Testis (tissue), 5 donors: ENCODE measurements at places on chromosomes 11 and 22. TPM values are rescaled to one million over a fixed set of nuclear protein-coding genes. Genes with fewer than 3 reads are reported as not detected.

The SMIM35 gene
- 0.19 TPM for total RNA-seq

The OR2D2 gene
- 2.8 TPM for total RNA-seq

The PRAME gene
- total RNA-seq = 233 TPM

The CHRM1 gene
- total RNA-seq = 0.06 TPM

The SLC29A2 gene
- total RNA-seq = 3.1 TPM

The OR10A2 gene
- not detected for total RNA-seq

The SPA17 gene
- 97.5 TPM for total RNA-seq

The GNG3 gene
- 2.0 TPM for total RNA-seq

The ENTHD1 gene
- 12.0 TPM for total RNA-seq

The TXNRD2 gene
- total RNA-seq = 36.6 TPM

The PRG3 gene
- total RNA-seq = not detected

The TRIM34 gene
- 7.6 TPM for total RNA-seq

The MAPK8IP2 gene
- total RNA-seq = 36.9 TPM

The SCARF2 gene
- total RNA-seq = 10.4 TPM

The TREH gene
- 1.7 TPM for total RNA-seq

The NXPE4 gene
- total RNA-seq = not detected

The DEFB131B gene
- not detected for total RNA-seq

The BIRC3 gene
- total RNA-seq = 6.4 TPM

The NOX4 gene
- total RNA-seq = 1.3 TPM

The SEC14L6 gene
- total RNA-seq = 17.0 TPM

The NNMT gene
- 10.6 TPM for total RNA-seq

The JHY gene
- 22.3 TPM for total RNA-seq

The OR51I1 gene
- total RNA-seq = 0.74 TPM

The HTR3A gene
- 0.81 TPM for total RNA-seq
